Subcutaneous preadipocyte (primary cell): ENCODE measurements at places on chromosomes 6 and 20. TPM values are rescaled to one million over a fixed set of nuclear protein-coding genes. Genes with fewer than 3 reads are reported as not detected.

The BNIP5 gene
- total RNA-seq = not detected in 2 replicates

The COL21A1 gene
- 5.3 and 11.4 TPM in 2 replicates for total RNA-seq

The EEF1A2 gene
- not detected in 2 replicates for total RNA-seq

The ESR1 gene
- total RNA-seq = 0.73 and 0.98 TPM in 2 replicates

The NKX2-4 gene
- total RNA-seq = not detected in 2 replicates
